ENCODE measurements at places on chromosomes 5 and 9.

DNA sequence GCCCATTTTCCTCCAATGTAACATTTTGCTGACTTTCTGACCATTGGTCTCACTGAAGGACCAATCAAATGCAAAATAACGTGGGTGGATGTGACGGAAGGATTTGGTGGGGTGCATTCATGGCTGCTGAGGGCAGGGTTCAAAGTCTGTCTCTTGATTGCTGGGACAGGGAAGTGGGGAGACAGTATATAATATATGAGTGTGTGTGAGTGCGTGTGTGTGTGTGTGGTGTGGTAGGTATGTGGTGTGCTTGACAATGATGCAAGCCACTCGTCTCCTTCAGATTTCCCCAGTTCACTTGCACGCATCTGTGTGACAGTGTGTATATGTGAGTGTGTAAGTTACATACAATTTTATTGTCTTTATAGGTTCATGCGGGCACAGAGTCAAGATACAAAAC lies 477.3 kb downstream of the DIRAS2 start:
- no peak for DNase-seq

GRCh38 chr5:3393122-3393919 lies 202.3 kb upstream of the IRX1 start:
- DNase-seq: no peak

GRCh38 chr9:113508111-113508749 lies 44.7 kb downstream of the RGS3 start:
- DNase-seq: no peak

DNA sequence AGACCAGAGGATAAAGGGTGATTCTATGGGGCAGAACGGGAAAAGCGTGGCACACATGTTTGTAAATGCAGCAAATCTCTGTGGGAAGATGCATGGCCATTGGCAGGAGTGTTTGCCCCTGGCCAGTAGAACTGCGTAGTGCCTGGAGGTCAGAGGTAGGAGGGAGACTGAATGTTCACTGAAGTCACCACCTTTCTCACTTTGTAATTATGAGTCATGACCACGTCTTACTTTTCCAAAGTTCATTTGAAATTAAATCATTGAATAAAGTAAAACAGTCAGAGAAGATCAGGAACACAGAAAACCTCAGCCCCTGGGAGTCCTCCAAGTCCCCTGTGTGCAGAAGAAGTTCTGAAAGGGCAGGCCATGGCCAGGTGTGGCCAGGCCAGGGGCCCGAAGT lies 4.6 kb downstream of the PTGES start:
- DNase-seq: no peak

GRCh38 chr5:4518903-4519672 lies 621.0 kb upstream of the ADAMTS16 start:
- no peak for DNase-seq

- DNase-seq: no peak
Observed at GRCh38 chr5:128009403-128009802, 74.2 kb upstream of the SLC12A2 start.

DNA sequence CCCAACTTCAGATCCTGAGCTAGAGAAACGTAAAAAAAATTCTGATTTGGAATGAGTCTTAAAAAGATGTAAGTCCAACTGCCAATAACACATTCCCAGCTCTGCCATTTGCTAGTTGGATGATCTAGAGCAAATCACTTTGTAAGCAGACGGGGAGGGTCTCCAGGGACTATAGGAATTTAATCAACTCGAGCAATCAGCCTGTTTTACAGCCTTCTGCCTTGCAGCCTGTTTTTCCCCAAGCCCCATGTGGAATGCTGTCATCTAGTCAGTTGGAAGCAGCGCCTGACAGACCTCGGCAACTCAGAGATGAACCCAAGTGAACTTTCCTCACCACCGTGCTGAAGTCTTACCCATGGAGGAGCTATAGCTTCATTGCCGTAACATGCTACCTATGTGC lies 34.8 kb upstream of the HRH2 start:
- no peak for DNase-seq

DNA sequence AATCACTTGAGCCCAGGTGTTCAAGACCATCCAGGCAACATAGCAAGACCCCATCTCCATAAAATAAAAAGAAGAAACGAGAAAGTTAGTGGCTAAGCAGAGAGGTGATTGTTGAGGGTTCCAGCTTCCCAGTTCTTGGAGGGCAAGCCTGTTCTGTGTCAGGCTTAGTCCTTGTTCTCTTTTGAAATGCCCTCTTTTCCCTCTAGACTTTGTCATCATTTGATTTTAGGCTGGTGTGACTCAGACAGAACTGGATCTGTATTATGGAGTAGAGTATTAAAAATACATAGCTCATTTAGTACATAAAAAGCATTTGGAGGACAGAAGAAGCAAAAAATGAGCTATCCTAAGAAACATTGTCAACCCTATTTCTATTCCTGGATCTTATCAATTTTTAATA lies 159.4 kb downstream of the CD180 start:
- DNase-seq: no peak

- DNase-seq: no peak
Observed at GRCh38 chr5:98433022-98433421, 340.4 kb upstream of the RGMB start.

DNA sequence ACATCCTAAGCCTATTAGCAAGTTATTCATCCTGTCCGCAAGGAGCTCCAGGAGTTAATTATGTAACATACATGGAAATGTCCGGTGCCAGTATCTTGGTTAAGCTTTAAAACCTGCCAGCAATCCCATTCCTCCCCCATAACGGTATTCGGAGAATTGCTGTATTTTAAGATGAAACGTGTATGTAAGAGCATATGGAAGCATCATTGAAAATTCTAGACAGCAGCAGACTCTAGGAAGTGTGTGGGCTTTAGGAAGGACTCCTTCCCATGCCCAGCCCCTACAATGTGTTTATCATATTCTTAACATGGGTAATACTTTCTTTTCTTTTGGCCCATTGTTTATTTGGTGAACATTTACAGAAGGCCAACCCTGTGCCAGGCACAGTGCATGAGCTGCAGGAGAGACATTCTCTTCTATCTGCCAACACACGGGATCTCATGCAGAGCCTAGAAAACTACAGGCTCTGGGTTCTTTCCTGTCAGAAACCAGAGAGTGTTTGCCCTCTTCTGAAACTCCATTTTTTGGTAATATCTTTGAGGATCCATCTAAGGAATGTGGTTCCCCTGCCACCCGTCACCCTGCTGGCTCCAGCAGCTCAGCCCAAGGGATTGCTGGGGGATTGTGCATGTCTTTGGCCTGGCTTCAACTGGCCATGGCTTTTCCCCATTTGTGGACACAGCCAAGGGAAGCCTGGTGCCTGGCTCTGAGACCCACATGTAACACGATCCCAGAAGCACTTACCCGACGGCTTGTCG lies 15.1 kb downstream of the ANGPTL2 start:
- DNase-seq: no peak
